Fibroblast of skin of back (primary cell): ENCODE measurements at places on chromosomes 4 and X.

DNA sequence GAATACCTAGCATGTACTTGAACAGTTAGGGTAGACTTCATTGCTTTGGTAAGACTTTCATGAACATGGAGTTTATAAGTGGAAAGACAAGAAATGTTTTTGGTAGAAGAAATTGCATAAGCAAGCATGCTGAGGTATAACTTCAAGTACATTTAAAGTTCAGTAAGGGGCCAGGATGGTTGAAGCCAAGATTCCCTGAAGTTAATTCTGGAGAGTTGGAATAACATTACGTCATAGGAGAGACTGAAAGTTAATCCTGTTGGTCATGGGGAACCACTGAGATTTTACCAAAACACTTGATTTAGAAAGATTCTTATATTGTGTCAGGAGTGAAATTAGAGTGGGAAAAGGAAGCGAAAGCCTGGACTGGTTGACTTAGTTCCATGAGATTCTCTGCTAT lies 767.5 kb upstream of the MAGEB2 start:
- DNase-seq = no peak

- peak; percentile 62 for DNase-seq
These were observed 1.2 kb downstream of the CTSO start for GRCh38 chr4:155952501-155952901.

GRCh38 chr4:118935819-118936218 lies 47.2 kb downstream of the SYNPO2 start:
- DNase-seq = no peak

DNA sequence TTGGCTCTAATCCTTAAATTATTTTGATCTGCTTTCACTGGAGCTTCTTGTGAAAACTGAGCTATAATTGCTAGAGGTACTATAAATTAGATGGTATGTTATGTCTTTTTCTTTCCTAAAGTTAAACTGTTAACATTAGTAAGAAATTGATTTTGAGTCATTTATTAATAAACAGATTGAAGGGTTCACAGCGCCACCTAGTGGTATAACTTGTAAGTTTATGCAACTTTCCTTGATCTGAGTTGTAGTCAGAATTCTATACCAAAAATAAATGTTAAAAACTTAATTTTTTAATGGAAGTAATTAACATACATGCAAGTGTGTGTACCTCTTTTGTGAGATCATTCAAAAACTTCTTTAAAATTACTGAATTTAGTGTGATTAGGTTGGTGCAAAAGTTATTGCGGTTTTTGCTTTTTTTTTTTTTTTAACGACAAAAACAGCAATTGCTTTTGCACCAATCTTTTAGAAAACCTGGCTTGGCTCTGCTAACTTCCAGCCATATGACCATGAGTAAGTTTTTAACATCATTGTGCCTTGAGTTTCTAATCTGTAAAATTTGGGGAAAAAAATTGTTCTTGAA lies 151.5 kb downstream of the CENPC start:
- DNase-seq = peak; percentile 35

- peak; percentile 1 for DNase-seq
These were observed 805 bp downstream of the ATP8A1 start for GRCh38 chr4:42655921-42656678.

DNA sequence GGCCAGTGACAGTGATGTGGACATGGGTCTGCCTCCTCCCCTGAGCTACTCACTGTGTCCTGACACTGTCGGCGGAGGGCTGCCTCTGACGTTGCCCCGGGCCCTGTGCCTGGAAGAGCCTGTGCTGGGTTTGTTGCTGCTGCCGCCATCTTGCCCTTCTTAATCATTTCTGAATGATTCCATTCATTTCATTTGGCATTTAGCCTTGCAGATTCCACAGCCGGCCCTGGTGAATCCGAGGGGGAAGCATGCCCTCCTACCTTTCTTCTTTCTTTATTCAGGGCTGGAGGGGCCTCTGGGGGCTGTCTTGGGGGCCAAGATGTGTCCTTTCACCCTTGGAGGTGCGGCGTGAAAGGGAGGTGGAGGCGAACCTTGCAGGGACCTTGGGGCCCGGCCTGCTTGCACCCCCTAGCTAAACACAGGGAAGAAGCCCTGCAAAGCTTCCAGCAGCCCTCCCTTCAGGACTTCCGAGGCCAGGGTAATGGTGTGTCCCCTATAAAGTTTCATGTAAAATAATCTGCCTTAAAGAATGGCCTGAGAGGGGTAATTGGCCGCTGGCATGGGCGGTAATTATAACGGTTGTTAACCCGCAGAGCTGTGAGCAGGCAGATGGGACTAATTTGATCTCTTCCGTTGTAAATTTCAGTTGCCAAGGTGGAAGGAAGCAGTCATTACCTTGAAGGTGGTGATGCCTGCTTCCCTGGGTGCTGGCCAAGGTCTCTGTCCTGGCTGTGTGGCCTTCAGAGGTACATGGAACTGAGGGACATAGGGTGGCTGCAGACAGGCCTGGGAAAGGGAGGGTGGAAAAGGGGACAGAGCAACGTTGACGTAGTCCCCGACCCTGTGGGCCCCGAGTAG lies 92.3 kb downstream of the PSAPL1 start:
- no peak for DNase-seq

DNA sequence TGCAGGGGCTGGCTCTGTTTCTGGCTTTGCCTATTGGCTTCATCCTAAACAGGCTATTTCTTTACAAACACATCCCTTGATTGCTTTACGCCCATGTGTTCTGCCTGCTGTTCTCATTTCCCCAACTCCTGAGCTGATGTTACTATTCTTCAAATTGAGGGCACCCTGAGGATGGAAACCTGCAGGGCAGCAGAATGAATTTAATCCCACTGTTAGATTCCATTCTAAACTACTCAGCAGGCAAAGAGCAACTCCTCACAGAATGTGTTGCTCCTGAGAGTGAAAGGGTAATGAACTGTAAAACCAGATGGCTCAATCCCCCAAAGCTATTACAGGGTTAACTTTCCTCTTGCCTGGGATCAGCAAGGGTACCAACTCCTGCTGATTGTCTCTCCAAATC lies 75.7 kb downstream of the ANKRD50 start:
- no peak for DNase-seq

- DNase-seq = no peak
These were observed 197.0 kb downstream of the CAMK2D start for GRCh38 chr4:113564493-113564892.

DNA sequence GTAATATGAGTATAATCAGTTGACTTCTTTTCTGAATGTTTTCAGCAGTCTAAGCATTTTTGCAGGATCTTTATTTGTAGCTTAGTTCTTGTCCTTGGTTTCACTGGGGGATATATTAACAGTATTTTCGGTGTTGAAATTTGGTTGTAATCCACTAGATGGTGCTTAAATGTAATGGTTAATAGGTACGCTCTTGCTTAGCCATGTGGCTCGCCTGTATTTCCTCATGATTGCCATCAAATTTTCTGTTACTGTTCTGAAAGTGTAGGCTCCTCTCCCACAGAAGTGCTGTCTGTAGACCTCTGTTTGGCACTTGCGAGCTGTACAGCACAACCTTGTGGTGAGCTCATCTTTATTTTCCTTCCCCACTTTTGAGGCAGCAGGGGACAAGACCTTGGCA lies 3.9 kb upstream of the FAAH2 start:
- no peak for DNase-seq

GRCh38 chrX:152893980-152894610 lies 3.8 kb upstream of the ZNF185 start:
- DNase-seq = no peak

- DNase-seq = peak; percentile 24
These were observed at the start of gene POU4F2 for GRCh38 chr4:146638786-146639505. POU4F2 (plus strand) TSS chr4:146638893; CDS start chr4:146639141, 248 bp downstream.

- no peak for DNase-seq
These were observed 211.2 kb upstream of the KIT start for GRCh38 chr4:54446581-54446980.

DNA sequence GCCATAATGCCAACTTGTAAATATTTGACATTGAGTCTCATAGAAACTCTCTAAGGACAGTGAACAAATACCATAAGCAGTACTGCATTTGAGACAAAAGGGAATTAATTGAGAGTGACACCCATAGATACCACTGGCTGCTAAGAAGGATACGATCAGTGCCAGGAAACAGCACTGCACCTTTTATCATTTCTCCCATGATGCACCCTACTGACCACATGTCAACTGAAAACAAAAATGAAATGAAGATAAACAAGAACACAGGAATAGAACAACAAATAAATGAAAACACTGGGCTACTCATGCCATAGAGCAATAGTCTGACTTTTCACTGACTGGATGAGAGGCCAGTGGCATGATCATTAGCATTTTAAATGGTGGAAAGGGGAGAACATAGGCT lies 270.8 kb downstream of the MAPK10 start:
- DNase-seq = no peak

DNA sequence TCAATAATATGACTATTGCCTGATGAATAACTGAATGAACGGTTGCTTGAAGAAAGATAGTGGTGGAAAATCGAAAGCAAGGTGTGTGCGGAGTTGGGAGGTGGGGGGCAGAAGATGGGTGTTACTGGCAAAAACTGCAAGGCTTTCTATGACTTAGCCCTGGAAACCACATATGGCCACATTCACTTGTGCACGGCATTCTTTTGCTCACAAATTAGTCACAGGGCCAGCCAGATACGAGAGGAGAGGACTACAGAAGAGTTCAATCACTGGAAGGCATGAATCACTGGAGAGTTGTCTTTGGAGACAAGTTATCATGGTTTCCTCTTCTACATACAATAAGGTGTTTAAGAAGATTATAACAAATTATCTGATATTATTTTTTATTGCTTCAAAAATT lies 626.5 kb upstream of the CPEB2 start:
- DNase-seq = peak; percentile 46

- peak; percentile 78 for DNase-seq
These were observed 28.2 kb downstream of the NSD2 start for GRCh38 chr4:1899149-1900086.

GRCh38 chr4:84718699-84719098 lies 135.8 kb downstream of the CDS1 start:
- DNase-seq = no peak

DNA sequence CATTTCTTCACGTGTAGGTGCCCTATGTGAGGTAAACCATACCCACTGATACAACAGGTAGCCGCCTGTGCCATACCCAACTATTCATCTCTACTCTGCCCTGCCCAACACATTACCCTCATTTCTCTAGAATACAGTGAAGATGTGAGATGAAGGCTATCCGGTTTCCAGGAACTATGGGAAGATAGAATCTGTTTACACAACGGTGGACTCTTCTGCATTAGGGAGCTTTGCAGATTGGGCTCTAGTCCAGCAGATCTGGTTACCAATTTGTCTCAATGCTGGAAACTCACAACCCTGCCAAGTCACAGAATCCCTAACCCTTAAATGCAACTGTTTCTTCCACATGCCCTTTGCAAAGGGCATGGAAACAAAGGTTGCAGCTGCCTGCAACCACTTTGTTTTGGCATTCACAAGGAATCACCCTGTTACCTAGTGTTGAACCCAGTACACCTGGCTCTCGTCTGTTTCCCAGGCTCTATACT lies 6.4 kb upstream of the SLAIN2 start:
- no peak for DNase-seq

DNA sequence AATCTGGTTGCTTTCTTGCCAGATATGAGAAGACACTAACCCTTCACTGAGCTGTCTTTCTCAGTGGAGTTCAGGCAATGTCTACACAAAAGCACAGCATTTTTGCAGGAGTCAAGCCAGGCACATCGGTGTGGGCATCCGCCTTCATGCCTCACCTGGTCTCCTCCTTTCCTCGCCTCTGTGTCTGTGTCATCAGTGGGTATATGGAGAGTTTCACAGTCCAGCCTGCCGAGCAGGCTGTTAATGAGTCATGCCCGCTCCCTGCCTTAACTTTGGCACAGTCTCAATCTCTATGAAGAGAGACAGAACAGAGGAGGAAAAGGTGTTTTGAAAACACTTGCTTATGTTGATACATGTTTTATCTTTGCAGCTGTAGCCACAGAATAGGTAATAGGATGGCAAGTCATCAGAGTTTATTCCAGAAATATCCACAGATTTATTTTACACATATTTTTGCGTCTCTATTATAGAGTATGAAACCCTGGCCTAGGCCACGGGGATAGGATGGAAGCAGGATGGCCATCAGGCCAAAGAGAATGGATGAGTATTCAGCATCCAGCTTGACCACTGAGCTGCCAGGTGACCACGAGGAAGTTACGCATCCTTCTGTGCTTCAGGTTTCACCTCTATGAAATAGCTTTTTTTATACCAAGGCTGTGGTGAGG lies 32.8 kb upstream of the MAML3 start:
- peak; percentile 37 for DNase-seq

DNA sequence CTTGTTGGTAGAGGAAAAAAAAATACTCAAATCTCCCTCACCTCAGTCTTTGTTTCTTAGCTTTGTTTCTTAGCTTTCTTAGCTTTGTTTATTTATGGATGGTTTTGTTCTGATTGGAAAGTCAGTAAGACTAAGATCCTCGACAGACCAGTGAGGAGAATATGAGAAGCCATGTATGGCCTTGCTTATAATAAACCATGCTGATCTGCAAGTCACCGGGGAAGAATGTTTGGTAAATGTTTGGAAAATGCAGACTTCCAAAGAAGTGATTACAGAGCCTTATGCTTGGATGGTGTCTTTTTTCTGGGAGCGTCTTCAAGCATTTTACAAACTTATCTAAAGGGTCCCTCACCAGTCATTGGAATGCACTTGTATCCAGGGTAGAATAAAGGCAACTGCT lies 90.1 kb upstream of the NOCT start:
- no peak for DNase-seq

DNA sequence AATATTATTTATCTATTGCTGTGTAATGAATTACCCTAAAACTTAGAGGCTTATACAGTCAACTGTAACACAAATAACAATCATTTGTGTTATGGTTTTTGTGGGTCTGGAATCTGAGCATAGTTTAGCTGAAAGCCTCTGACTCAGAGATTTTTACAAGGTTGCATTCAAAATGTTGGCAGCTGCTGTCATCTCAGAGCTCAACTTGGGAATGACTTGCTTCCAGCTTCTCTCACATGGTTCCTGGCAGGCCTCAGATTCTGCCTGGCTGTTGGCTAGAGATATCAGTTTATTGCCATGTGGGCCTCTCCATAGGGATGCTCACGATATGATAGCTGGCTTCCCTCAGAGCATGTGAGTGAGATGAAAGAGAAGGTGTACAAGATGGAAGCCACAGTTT lies 70.2 kb upstream of the BRWD3 start:
- DNase-seq = peak; percentile 0

- DNase-seq = no peak
These were observed 17.7 kb downstream of the MID1 start for GRCh38 chrX:10602646-10603045.

DNA sequence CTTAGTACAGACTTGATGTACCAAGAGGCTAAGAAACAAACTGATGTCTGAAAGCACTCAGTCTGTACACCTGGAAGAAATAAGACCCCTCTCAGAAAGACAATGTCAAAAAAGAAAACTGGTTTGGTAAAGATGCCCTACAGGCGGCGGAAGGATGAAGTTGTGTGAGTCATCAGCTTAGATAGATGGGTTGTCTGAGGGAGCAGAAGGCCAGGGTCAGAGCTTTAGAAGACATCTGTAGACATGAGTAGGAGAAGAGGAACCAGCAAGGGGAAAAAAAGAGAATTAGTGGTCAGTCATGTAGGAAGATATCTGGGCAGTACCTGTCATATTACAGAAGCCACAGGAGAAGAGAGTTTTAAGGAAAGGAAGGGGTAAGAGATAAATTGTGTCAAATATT lies 8.3 kb downstream of the SRPX2 start:
- no peak for DNase-seq
